ENCODE measurements at places on chromosomes 11 and 22. TPM values are rescaled to one million over a fixed set of nuclear protein-coding genes. Genes with fewer than 3 reads are reported as not detected.

GRCh38 chr11:64056213-64056785 lies 20.6 kb downstream of the FLRT1 start:
- H3K27ac ChIP-seq: no peak overlapping the region
- no peaks in the 10 kb centered on the region for H3K36me3 ChIP-seq
- peaks cover 9% of the 10 kb centered on the region for H3K27me3 ChIP-seq
- DNase-seq: no peak
- peaks cover 10% of the 10 kb centered on the region for H3K4me1 ChIP-seq

DNA sequence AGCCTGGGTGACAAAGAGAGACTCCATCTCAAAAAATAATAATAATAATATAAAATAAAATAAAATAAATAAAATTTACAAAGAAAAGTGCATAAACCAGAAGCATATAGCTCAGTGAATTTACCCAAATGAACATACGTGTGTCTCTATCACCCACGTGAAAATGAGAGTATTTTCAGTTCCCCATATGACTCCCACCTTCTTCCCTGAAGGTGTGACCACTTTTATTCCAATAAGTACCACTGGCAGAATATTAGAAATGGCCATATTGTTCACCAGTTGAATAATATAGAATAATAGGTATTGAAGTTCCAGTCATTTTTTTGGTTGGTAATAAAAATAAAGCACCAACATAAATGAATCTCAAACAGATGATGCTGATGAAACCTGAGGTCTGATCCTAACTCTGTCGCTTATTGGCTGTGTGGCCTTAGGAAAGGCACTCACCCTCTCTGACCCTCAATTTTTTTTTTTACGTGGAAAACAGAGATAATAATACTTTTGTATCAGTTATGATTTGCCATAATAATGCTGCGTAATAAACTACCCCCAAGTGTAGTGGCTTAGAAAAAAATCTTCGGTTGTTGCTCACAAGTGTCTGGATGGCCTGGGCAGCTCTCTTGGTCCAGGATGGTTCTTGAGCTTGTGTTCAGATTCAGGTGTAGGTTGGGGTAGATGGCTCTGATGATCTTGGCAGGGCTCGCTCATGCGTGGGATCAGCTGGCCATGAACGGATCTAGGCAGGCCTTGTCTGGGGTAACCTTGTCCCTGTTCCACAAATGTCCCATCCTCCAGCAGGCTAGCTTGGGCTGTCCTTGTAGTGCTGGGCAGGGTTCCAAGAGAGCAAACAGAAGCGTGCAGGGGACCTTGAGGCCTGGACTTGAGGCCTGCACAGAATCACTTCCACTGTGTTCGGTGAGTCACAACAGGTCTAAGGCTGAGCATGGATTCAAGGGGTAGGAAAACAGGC lies 88.1 kb downstream of the MYO18B start:
- no peak overlapping the region for H3K4me3 ChIP-seq
- H3K27ac ChIP-seq: no peak overlapping the region
- DNase-seq: no peak
- peaks cover 4% of the 10 kb centered on the region for H3K27me3 ChIP-seq
- no peaks in the 10 kb centered on the region for H3K4me1 ChIP-seq

DNA sequence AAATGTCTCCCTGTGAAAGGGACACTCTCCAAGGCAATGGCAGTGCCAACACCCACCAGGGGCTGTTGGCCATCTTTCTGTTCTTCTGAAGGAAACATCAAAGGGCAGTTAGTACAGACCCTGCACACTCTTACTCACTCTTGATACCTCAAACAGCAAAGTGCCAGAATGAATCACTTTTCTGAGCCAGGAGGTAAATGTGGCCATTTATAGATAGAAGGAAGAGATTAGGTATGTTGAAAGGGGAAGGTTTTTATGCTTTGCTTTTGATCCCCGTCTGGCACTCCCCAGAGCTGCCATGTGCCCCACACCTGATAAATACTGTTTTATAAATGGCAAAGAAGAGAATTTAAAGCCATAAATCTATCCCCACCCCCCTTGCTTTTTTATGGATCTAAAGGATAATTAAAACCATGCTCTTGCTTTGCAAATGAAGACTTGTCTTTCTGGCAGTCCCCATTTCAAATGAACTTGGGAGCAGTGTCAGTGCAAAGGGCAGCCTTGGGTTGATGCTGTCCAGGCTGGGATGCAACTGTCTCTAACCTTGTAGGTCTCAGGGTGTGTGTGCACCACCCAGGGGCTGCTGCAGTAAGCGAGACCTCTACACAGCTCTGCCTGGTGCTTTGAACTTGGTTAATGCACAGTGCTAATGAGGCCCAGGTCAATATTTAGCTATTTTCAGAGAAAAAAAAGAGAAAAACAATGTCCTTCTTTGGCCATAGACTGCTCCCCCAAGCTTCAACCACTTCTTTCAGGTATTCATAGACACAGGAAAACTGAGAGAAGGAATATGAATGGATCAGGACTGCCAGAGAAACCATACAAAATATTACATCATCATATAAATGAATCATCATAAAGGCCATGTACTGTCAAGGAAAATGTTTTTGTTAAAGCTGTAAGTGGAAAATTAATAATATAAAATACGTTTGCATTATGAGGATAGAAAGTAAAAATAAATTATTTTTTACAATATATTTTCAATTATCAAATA lies 207.5 kb downstream of the ETS1 start:
- no peaks in the 10 kb centered on the region for H3K36me3 ChIP-seq
- no peaks in the 10 kb centered on the region for H3K27me3 ChIP-seq
- H3K27ac ChIP-seq: no peak overlapping the region
- DNase-seq: no peak
- H3K4me1 ChIP-seq: no peaks in the 10 kb centered on the region

GRCh38 chr11:103380031-103380430 lies 270.8 kb downstream of the DYNC2H1 start:
- no peaks in the 10 kb centered on the region for H3K4me1 ChIP-seq
- no peak for DNase-seq
- H3K36me3 ChIP-seq: no peaks in the 10 kb centered on the region

DNA sequence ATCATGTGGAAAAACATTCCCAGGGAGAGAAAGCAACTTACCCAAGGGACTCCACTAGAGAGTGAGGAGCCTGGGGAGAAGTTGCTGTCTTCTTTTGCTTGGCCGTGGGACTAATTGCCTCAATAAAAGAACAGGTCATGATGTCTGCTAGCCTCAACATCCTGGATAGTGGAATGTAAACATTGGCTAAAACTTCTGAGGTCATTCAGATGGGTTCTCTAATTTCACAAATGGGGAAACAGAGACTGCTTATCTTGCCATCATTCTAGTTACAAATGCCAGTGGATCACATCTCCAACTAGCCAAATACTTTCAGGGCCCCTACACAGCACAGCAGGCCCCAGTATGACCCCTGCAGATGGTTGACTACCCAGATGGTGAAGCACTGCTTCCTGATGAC lies 28.4 kb upstream of the PAMR1 start:
- no peaks in the 10 kb centered on the region for H3K27me3 ChIP-seq
- peak; percentile 81 for DNase-seq
- peaks cover 51% of the 10 kb centered on the region for H3K4me1 ChIP-seq

DNA sequence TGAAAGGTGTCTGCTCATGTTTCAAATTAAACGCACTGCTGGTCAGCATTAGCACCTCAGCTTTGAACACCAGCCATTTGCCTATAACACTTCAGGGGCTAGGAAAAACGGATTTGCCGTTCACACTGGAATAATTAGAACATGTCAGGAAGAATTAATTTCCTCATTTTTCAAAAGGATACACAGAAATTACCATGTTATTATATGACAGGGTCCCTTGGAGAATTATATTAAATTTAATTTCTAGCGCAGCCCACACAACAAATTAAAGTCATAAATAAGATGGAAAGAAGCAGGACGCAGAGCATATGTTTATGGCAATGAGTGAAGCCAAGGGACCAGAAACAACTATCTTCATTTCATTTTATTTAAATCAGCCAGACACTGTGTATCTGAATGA lies 83.8 kb upstream of the SOX6 start:
- no peak overlapping the region for H3K27ac ChIP-seq
- DNase-seq: no peak
- no peaks in the 10 kb centered on the region for H3K4me1 ChIP-seq
- no peaks in the 10 kb centered on the region for H3K36me3 ChIP-seq
- no peak overlapping the region for H3K4me3 ChIP-seq
- no peaks in the 10 kb centered on the region for H3K27me3 ChIP-seq

DNA sequence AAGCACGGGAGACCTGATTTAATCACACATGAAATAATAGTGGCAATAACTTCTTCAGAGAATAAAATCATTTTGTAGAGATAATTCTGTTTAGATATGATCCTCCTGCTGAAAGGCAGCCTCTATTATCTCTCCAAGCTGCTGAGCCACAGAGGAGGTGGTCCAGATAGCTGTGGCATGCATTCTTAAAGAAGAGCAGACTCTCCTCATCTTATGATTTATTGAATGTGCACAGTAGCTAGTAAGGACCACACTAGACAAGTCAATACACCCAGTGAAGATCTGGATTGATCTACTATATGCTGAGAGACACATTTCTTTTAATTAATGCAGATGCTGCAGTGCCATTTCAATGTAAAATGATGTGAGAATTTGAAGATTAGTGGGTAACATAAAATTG lies 552.9 kb upstream of the ANO3 start:
- no peaks in the 10 kb centered on the region for H3K27me3 ChIP-seq
- DNase-seq: no peak
- no peaks in the 10 kb centered on the region for H3K36me3 ChIP-seq
- no peak overlapping the region for H3K4me3 ChIP-seq

DNA sequence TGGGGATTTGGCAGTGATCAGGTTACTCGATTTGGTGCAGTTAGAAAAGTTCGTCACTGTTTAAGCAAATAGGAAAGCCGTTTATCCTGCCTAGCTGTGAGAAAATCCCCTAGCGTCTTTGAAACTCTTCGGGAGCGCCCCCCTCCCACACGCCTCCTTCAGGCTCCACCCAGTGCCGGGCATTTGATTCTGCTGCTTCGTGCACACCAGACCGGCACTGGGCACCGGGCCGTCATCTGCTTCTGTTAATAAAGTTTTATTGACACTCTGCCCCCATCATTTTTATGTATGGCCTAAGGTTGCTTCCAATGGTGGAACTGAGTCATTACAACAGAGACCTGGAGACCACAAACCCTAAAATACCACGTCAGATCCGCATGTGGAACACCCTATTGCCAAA lies 50.9 kb downstream of the IGF2 start:
- H3K27me3 ChIP-seq: no peaks in the 10 kb centered on the region
- peak; percentile 44 for DNase-seq
- peaks cover 16% of the 10 kb centered on the region for H3K4me1 ChIP-seq
- H3K36me3 ChIP-seq: peaks cover 19% of the 10 kb centered on the region
- H3K27ac ChIP-seq: no peak overlapping the region
- no peak overlapping the region for H3K4me3 ChIP-seq

GRCh38 chr22:33328789-33329296 lies 270.7 kb upstream of the SYN3 start:
- H3K4me3 ChIP-seq: no peak overlapping the region
- no peaks in the 10 kb centered on the region for H3K36me3 ChIP-seq
- H3K27ac ChIP-seq: no peak overlapping the region
- peaks cover 32% of the 10 kb centered on the region for H3K4me1 ChIP-seq
- no peaks in the 10 kb centered on the region for H3K27me3 ChIP-seq
- peak; percentile 70 for DNase-seq

DNA sequence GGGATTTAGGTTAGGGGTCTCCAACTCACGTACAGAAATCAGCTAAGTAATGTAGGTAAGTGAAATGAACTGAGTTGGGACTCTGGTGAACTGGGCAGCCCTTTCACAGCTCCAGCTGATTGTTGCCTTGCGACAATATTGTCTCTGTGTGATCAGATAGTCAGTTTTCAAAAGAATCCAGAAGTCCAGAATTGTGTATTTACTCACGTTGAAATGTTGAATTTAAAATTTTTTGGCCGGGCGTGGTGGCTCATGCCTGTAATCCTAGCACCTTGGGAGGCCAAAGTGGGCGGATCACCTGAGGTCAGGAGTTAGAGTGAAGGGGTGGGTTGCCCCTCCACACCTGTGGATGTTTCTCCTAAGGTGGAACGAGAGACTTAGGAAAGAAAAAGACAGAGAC lies 18.8 kb upstream of the WDR74 start:
- no peak overlapping the region for H3K27ac ChIP-seq
- peaks cover 24% of the 10 kb centered on the region for H3K36me3 ChIP-seq
- H3K4me1 ChIP-seq: peaks cover 19% of the 10 kb centered on the region

GRCh38 chr11:10303558-10304363 lies 1.1 kb upstream of the ADM start:
- H3K27me3 ChIP-seq: no peaks in the 10 kb centered on the region
- peak; percentile 74 for DNase-seq

DNA sequence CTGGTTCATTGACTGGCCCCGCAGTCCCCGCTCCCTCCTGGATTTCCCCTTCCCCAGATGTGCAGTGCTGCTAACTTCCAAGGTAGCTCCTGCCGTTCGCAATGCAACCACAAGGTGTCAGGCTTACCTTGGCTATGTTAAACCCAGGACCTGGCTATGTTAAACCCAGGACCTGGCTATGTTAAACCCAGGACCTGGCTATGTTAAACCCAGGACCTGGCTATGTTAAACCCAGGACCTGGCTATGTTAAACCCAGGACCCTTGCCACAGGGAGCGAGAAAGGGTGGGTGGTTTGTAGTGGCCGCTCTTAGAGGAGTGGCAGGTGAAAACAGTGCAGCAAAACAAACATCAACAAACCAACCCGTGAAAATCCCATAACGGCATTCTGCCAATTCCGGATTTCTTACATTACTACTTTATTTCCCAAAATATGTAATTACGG lies 2.9 kb upstream of the ADAMTS8 start:
- peak; percentile 58 for DNase-seq
- H3K27ac ChIP-seq: no peak overlapping the region
- no peaks in the 10 kb centered on the region for H3K36me3 ChIP-seq

GRCh38 chr22:32313532-32313931 lies 44.1 kb upstream of the RFPL3 start:
- H3K4me3 ChIP-seq: no peak overlapping the region
- H3K4me1 ChIP-seq: no peaks in the 10 kb centered on the region
- no peaks in the 10 kb centered on the region for H3K27me3 ChIP-seq
- no peak for DNase-seq

The MMP8 gene
- not detected for total RNA-seq

The MPZL3 gene
- not detected for total RNA-seq

The ZNF280B gene
- total RNA-seq: 2.7 TPM

The INPP5J gene
- 0.13 TPM for total RNA-seq

The OR6A2 gene
- not detected for total RNA-seq

The GNG3 gene
- total RNA-seq: not detected

The MYBPC3 gene
- not detected for total RNA-seq

The KRTAP5-10 gene
- total RNA-seq: not detected

The OR8B2 gene
- not detected for total RNA-seq

Measured in SJSA1 (cell line).